ENCODE measurements at places on chromosomes 1 and 21. TPM values are rescaled to one million over a fixed set of nuclear protein-coding genes. Genes with fewer than 3 reads are reported as not detected.

Gene OR2T2
- not detected for polyA plus RNA-seq

DNA sequence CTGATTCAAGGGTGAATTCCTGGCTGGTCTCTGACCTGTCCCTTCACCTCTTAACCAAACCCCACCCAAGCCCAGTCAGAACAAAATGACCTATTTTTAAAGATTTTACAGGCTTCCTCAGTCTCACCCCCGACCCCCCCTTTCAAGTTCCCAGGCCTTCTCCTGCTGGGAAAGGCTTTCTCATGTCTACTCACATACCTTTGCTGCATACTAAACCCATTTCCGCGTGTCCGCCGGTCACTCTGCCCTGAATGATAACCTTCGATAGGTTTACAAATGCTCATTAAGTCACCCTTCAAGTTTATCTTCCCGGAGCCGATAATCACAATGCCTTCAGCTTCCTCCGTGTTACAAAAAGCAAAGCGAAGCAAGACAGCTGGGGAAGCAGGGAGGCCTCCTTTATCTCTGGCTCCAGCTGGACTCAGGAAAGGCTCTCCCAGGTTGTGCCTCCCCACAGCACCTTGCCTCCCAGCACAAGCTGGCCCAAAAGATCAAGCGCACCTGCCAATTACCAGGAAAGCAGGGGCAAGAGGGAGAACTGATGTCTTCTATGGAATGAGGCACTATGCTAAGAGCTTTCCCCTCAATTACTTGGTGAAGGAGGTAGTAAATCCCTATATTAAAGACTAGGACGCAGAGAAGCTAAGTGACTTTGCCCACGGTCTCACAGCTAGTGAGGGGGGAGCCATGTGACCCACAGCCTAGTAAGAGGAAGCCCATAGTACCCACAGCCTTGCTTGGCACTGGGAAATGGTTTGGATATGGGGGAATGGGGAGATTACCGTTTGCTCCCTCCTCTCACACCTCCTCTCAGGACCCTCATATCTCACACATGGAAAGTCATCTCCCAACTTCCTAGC is 15.9 kb downstream of the SMIM12 start:
- H3K4me3 ChIP-seq: no peak overlapping the region
- peaks cover 5% of the 10 kb centered on the region for H3K36me3 ChIP-seq
- H3K27ac ChIP-seq: peak overlapping the region; percentile 73
- no peak for DNase-seq
- H3K4me1 ChIP-seq: peaks cover 30% of the 10 kb centered on the region

DNA sequence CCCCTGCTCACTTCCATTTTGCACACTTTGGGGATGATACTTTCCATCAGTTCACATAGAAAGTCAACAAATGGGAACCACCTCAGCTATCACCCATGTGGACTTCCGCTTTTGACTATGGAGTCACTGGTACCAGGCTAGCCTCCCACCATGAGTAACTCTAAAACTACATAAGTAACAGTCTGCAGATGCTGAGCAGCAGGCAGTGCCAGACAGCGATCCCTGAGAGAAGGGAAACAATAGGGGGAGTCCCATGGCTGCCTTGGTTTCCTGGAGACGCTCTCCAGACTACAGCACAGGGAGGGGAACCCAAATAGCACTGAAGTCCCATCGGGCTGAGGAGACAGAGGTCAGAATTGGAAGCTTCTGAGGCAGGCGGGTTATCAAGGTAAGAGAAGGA is 2.8 kb upstream of the TFF2 start:
- DNase-seq: no peak
- H3K27ac ChIP-seq: no peak overlapping the region
- no peak overlapping the region for H3K4me3 ChIP-seq
- H3K4me1 ChIP-seq: no peaks in the 10 kb centered on the region

Gene KIF17
- polyA plus RNA-seq: 4.1 TPM

DNA sequence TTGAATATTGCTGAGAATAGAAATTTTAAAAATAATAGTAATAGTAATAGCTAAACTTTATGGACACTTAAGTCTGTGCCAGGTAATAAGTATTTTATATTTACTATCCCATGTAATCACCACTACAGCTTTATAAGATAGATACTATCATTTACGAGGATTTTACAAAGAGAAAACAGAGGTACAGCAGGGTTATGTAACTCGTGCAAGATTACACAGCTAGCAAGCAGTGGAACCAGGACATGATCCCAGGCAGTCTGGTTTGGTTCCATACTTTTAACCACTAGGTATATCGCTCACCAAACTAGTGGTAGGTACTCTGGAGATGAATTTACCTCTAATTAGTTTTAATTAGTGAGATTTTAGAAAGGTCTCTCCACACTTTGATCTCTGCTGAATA is 42.5 kb downstream of the SPAG17 start:
- no peak overlapping the region for H3K27ac ChIP-seq
- peaks cover 20% of the 10 kb centered on the region for H3K4me1 ChIP-seq
- no peaks in the 10 kb centered on the region for H3K36me3 ChIP-seq
- H3K4me3 ChIP-seq: no peak overlapping the region

DNA sequence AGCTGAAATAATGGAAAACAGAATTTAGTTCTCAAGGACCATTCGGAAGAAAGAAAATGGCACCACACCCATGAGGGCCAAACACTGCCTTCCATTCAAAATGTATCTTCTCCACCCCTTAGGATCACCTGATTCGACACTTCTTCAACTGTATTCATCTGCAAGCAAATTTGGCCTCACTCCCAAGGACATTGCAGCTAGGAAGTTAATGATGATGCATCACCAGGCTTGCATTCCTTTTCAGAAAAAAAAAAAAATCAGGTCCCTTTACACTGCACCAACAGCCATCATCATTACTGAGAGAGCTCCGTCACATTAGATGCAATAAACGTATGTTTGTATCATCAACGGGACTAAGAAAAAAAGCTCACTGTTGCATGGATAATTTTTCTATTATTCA is 368.3 kb downstream of the PCP4 start:
- no peak overlapping the region for H3K27ac ChIP-seq
- H3K4me3 ChIP-seq: no peak overlapping the region
- no peaks in the 10 kb centered on the region for H3K36me3 ChIP-seq
- DNase-seq: no peak
- H3K4me1 ChIP-seq: no peaks in the 10 kb centered on the region

- H3K27me3 ChIP-seq: no peaks in the 10 kb centered on the region
- no peak for DNase-seq
- H3K4me3 ChIP-seq: no peak overlapping the region
- no peak overlapping the region for H3K27ac ChIP-seq
- H3K36me3 ChIP-seq: no peaks in the 10 kb centered on the region
Observed at GRCh38 chr1:49293016-49293415, 516.3 kb upstream of the BEND5 start.

Gene UTS2
- polyA plus RNA-seq: 1.8 TPM

Gene FOXO6
- 0.22 TPM for polyA plus RNA-seq

DNA sequence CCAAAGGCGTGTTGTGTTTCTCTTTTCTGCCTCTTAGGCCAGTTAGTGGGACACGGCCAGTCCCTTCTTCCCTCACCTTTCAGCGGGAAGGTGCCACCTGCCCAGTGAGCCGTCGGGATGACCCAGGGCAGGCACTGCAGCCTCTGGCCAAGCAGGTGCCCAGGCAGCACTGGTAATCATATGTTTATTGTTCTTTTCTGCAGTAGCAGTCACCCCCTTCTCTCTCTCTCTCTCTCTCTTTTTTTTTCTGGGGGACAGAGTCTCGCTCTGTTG is 38.2 kb downstream of the CRYAA start:
- no peak overlapping the region for H3K4me3 ChIP-seq
- no peaks in the 10 kb centered on the region for H3K36me3 ChIP-seq
- H3K27ac ChIP-seq: no peak overlapping the region
- H3K27me3 ChIP-seq: no peaks in the 10 kb centered on the region
- H3K4me1 ChIP-seq: peaks cover 5% of the 10 kb centered on the region
- no peak for DNase-seq

GRCh38 chr1:226772446-226773139 is 33.5 kb upstream of the ITPKB start:
- H3K27ac ChIP-seq: no peak overlapping the region
- no peaks in the 10 kb centered on the region for H3K4me1 ChIP-seq

- H3K36me3 ChIP-seq: no peaks in the 10 kb centered on the region
- no peaks in the 10 kb centered on the region for H3K27me3 ChIP-seq
Observed at GRCh38 chr1:115609021-115609420, 32.7 kb upstream of the VANGL1 start.

Gene AGT
- polyA plus RNA-seq: 2.0 TPM

Measured in lung (tissue), 17 donors.